ENCODE measurements at places on chromosomes 4 and X.
A peak's percentile ranks its signal among the peaks of the same experiment; 100 is the strongest.

GRCh38 chr4:158500054-158500453 lies 21.6 kb upstream of the RXFP1 start:
- DNase-seq: no peak

- DNase-seq: no peak
Observed at GRCh38 chr4:5510504-5510903, 197.9 kb downstream of the EVC2 start.

DNA sequence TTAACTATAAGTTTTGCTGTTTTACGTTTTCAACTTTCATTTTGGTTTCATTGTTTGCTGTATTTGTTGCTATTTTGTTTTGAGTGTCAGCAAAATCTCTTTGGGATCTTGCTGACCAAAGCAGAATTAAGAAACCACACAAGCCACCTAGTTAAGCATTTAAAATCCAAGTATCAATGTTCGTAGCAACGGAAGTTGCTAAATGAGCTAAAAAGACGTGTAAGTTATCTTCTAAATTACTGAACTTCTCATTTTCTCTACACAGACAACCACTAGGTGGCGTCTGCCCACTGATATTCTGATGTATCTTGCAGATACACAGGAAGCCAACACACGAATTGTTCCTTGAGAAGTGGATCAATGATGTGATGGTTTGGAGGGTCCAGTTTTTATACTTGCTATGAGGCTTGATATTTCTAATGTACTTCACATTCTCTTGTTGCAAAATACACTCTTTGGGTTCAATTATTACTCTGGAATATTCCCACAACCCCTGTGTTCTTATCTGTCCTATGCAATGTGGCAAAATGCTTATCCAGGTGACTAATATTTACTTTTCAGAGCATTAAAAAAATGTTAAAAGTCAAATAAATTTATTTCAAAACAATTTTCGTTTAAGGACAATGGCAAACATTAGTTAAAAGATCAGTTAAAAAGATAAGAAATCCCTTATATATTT lies 250.5 kb downstream of the TECRL start:
- peak; percentile 3 for DNase-seq

- no peak for DNase-seq
Observed at GRCh38 chr4:31045724-31046318, 325.7 kb downstream of the PCDH7 start.

- no peak for DNase-seq
Observed at GRCh38 chrX:56817179-56817578, 88.1 kb downstream of the NBDY start.

DNA sequence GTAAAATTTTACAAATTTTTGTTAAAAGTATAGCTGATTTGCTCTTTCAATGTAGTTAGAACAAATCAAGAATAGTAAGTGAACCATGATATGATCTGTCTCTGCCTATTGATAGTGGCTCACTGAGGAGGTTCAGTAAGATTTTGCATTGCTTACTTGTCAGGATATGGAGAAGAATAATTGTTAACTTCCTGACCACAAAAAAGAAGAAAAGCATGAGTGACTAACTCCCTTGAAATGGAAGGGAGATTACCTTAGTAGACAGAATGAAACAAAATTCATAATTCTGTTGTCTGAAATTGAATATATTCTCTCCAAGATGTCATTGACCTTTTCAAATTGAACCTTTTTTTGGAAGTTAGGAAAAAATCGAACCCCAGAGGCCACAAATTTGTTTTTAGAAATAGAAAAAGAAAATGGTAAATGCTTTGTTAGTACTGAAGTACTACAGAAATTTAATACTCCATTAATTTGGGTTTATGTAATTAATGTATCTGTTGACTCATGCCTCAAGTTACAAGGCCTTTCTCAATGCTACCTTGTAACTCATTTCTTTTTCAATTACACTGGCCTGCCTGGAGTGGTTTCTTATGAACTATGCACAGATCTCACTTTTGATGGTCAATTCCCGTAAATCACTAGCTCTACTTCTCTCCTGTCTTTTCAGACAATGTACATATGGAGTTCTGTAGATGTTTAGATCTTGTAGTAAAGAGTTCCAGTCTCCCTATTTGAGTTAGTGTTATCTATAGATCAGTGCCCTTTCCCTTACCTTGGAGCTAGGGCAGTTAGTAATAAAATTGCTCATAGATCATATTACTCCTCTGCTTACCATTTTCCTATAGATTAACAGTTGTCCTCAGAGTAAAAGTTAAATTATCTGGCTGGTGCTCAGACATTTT lies 139.3 kb downstream of the TLL1 start:
- no peak for DNase-seq

GRCh38 chrX:97363843-97364242 lies 480.1 kb downstream of the RPA4 start:
- no peak for DNase-seq

GRCh38 chr4:173857828-173858227 lies 327.8 kb upstream of the HAND2 start:
- DNase-seq: no peak

- no peak for DNase-seq
Observed at GRCh38 chr4:37715889-37716402, 29.8 kb upstream of the RELL1 start.

DNA sequence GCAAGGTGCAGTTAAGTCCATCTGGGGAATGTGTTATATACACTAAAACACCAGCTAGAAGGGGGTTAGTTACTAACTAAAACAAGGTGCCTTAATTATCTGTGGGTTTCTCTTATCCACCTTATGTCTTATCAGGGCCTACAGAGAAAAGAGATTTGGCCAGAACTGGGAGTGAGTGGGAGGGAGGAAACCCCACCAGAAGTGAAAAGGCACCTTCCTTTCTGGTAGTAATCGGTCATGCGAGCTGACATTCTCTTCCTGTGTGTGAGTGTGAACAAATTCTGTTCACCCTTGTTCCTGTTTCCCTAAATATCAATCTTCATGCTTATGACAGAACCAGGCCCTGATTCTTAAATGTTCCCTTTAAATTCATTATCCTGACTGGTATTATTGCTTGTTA lies 43.5 kb downstream of the SRPX2 start:
- DNase-seq: no peak

DNA sequence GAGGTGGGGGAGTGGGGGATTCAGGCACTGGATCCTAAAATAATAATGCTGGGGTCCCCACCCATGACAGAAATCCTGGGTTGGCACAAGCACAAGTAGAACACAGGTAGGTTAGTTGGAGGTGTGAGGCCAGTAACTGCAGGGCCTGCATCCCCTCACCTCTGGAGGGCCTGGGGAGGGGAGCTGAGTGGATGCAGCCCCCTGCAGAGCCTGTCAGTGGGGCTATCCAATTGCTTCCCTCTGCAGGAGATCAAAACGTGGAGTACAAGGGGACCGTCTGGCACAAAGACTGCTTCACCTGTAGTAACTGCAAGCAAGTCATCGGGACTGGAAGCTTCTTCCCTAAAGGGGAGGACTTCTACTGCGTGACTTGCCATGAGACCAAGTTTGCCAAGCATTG lies 43.7 kb downstream of the MAP7D3 start:
- DNase-seq: no peak

DNA sequence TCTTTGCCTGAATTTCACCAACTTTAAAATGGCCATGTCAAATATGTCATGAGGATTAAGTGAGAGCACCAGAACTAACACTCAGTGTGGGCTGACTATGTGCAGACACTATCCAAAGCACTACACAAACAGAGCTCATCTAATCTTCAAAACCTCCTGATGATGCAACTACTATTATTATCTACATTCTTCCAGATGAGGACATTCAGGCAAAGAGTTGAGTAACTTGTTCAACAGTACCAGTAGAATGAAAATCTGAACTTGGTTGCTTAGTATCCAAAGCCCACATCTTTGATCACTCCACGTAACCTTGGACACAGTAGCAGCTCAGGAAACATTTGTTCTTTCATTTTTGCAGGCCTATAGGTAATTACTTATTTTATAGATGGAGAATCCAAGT lies 90.1 kb downstream of the ATP8A1 start:
- no peak for DNase-seq

DNA sequence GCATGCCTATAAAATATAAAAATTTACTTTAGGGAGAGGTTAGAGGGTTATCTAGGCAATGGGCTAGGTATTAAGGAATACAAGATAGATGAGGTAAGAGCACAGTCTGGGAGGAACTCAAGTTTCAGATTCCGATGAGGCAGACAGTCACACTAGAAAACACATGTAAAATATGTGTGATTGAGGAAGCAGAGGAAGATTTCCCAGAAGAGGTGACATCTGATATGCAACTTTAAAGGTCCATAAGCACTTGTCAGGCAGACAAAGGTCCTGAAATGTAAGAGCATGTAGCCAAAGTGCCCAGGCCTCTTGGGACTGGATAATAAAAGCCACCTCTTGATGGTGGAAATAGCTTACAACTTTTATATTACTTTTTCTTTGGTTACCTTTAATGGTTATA lies 81.1 kb upstream of the AADAT start:
- DNase-seq: no peak

GRCh38 chr4:179071131-179071530 lies 1628.9 kb upstream of the AGA start:
- no peak for DNase-seq

GRCh38 chr4:24895461-24895860 lies 17.4 kb downstream of the CCDC149 start:
- DNase-seq: no peak

DNA sequence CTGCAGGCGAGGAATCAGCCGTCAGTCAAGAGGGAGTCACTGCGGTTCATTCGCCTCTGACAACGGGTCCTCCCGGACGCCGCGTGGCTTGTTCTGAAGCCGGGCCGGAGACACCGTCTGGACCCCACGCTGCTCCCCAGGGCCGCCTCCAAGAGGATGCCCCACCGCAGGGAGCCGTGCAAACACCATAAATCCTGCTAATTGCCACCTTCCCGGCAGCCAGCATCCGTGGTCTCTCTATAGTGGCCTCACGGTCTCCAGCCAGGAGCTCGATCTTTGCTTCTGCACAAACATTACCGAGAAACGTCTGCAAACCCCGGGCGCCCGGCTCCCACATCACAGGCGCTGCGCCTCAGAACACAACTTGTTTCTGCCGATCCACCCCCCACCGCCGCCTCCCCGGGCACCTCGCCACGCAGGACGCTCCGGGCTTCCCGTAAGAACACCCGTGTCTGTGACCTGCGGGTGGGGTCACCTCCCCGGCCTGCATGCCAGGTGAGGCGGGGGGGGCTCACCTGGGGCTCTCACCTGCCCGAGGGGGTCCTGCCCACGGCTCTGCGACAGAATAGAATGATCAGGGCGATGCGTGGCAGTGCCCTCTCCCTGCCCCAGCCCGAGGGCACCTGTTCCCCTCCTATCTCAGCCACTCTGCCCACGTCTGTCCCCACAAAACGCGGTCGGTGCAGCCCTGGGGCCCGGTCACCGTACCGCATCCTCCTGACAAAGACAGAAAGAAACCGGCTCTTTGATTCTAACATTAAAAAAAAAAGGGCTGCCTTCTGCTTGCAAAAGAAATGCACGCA lies 32.4 kb upstream of the PPP2R3B start:
- no peak for DNase-seq

GRCh38 chr4:104906276-104906675 lies 240.4 kb upstream of the TET2 start:
- no peak for DNase-seq

DNA sequence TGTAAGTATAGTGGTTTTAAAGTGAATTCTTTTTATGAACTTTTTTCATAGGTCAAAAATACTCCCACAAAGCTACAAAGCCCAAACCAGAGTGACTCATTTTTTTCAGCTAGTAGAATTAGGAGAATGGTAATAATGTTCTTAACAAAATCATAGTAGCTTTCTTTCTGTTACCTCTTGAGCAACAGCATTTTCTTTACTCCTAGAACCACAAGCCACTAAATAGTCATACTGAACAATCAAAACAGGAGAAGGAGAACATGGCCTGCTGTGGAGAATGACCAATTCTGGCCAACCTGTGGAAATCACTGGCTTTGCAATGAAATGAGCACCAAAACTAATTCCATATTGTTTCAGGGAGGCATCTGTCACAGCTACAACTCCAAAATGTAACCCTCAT lies 112.9 kb downstream of the AMMECR1 start:
- no peak for DNase-seq

- no peak for DNase-seq
Observed at GRCh38 chrX:130801901-130802300, 101.1 kb downstream of the ENOX2 start.

DNA sequence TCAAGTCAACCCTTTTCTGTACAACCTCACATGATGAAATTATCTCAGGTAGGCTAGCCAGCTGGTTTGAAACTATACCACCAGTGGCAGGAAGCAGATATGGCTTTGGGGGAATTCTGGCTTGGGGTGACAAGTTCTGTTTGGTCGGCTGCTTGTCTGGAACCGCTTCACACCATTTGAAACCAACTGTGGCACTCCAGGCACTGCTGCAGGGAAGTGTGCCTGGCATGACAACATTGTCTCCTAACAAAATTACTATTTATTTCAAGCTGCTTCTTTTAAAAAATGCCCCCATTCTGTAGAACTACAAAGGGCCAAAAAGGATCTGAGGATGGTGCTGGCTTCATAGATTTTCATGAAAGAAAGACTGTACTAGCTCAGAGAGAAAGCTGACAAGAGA lies 37.1 kb upstream of the GPM6B start:
- DNase-seq: no peak

GRCh38 chr4:73193155-73193554 lies 65.4 kb downstream of the ANKRD17 start:
- DNase-seq: no peak

- no peak for DNase-seq
Observed at GRCh38 chr4:78288327-78288726, 231.2 kb downstream of the FRAS1 start.

DNA sequence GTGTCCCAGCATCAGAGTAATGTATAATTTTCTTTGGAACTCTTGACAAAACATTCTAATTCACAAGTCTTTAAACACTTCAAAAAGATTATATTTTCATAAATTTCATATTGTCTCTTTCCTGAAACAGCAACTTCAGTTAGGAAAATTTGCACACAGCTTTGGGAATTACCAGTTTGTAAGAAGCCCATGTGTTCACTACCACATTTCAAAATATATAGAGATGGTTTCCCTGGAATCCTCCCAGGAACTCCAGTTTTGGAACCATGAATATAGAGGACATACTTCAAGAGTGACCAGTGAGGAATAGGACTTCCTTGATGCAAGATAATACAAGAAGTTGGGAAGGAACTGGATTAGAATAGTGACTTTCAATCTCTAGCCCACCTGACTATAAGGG lies 28.7 kb upstream of the HPGDS start:
- no peak for DNase-seq

DNA sequence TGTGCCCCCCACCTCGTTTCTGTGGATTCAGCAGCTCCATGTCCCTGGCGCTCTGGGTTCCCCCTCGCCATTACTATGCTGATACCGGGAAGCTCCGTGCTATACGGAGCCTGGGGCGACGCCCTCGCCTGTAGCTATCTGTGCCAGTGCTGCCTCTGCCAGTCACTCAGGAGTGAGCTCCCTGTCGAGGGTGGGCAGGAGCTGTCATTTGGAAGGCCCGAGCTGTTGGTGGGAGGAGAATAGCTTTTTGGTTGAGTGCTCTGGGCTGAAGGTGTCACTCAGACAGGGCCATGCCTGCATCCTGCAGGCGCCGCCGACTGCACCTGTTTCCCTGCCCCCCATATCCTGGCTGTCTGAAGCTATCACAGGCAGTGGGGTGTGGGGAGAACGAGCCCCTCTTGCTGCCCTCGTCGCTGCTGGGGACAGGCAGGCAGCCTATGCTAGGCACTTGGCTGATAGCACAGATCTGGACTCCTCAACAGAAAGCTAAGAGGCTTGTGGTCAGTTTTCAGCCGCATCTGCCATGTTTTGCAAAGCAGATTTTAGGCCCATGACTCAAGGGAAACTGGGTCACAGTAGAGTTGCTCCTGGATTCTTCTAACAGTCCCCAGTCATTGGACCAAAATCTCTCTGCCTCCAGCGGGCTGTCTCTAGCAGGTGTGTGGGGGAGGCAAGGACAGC lies 31.8 kb downstream of the CPLX1 start:
- DNase-seq: no peak

All from CD4-positive, alpha-beta T cell treated with Interleukin-6 at 100 ng/mL for 8 hours (primary cell).